Progenitor cell of endocrine pancreas (in vitro differentiated cells): ENCODE measurements at places on chromosomes 6 and 20.

DNA sequence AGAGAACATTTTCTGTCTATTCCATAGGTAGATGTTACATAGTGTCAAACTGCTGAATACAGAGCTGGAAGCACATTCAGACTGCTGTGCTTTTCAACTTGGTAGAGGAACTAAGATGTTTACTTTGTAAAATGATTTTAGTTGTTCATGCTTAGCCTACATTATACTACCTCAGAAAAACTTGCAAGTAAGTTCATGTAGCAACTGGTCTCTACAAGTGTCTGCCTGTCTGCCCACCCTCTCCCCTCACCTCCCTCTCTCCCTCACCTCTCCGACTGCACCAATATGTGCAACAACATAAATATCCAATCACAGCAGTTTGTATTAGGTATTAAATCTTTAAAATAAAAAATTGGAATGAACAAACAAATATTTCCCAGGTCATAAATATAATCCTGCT is 25.3 kb downstream of the ELOVL4 start:
- no peak for DNase-seq

DNA sequence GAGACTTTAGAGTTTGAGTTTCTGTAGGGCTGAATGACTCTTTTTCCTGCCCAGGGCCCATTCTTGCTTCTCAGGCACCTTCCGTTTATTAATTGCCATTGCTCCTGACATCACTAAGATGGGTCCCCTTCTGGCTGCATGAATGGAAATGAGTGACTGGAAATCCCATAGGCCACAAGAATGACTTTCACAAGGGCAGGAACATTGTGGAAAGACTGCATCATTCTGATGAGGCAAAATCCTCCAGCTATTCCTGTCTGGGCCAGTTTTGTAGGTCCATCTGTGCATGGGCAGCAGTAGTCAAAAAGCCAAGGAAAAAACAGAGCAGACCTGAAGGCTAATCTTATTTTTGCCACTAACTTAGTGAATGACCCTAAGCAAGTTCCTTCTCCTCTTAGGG is 19.3 kb downstream of the TMEM74B start:
- DNase-seq = no peak

GRCh38 chr6:157163434-157164159 is 159.7 kb downstream of the TMEM242 start:
- DNase-seq = no peak

GRCh38 chr6:169663468-169663867 is 38.4 kb downstream of the WDR27 start:
- DNase-seq = no peak

DNA sequence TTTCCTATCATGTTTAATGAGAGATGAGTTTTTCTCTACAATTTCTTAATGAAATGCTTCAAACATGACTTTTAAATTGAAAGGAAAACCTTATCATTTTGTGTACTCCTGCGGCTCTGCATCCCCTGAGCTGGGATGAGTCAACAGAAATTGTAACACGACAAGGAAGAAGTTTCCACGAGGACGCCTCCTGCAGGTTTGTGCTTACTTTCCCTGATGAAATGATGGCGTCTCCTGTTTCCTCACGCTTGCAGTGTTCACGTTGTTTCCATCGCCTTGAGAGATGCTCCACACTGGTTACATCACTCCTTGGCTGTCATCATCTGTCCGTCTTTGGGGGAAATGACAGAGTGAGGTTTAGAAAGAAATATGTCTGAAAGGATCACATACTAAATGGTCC is 233.7 kb upstream of the ZFP64 start:
- DNase-seq = no peak

DNA sequence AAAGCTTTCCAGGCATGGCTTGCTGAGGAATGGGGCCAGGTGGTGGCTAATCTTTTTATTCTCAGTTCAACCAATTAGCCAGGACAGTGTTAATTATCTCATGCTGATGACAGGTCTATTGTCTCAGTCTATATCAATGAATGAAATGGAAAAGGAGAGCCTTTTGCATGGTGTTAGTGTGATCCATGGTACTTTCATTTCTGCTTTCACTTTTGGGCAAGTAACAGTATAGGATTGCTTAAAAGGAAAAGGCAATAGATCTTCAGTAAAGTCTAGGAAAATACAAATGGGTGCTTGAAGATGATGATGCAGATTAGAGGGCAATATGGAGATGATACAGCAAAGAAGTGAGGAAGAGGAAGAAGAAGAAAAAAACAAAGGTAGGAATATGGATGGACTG is 430.3 kb downstream of the TFAP2A start:
- no peak for DNase-seq

DNA sequence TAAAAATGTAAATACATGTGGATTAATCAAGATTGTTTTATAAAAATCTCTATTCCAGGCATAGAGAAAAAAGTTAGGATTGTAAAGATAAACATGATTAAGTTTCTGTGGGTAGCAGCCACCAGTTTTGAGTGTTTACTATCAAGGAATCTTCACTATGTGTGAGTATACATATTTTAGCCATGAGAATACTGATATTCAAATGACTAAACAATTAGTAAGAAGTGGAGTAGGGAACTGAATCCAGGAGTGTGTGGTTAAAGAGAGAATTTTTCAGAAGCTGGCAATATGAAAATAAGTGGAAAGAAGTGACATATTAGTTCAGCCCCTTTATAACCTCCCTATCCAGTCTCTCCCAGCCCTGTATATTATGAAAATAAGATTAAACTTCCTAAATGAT is 10.3 kb downstream of the ELOVL2 start:
- no peak for DNase-seq

- DNase-seq = no peak
These were observed 9.5 kb downstream of the RPL10A start for GRCh38 chr6:35477551-35478179.

DNA sequence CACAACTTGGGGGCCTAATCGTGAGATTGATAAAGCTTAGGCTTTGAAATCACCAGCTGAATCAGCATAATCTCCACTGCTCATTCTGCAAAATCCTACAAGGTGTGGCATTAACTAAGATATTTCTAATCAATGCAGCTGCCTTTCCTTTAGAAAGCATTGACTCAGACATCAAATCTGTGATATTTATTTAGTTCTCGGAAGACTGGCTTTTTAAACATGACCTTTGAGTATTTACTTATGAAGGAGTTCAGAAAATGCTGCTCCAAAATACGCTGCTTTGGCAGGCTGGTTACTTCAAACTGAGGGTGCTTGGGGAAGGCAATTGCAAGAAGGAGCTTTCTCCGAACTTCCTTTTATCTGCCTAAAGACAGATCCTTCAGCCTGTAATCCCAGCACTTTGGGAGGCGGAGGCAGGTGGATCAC is 23.7 kb upstream of the FUCA2 start:
- no peak for DNase-seq

- DNase-seq = no peak
These were observed 299.7 kb downstream of the QKI start for GRCh38 chr6:163714179-163714578.

GRCh38 chr20:7985916-7986315 is 33.6 kb downstream of the TMX4 start:
- DNase-seq = no peak

DNA sequence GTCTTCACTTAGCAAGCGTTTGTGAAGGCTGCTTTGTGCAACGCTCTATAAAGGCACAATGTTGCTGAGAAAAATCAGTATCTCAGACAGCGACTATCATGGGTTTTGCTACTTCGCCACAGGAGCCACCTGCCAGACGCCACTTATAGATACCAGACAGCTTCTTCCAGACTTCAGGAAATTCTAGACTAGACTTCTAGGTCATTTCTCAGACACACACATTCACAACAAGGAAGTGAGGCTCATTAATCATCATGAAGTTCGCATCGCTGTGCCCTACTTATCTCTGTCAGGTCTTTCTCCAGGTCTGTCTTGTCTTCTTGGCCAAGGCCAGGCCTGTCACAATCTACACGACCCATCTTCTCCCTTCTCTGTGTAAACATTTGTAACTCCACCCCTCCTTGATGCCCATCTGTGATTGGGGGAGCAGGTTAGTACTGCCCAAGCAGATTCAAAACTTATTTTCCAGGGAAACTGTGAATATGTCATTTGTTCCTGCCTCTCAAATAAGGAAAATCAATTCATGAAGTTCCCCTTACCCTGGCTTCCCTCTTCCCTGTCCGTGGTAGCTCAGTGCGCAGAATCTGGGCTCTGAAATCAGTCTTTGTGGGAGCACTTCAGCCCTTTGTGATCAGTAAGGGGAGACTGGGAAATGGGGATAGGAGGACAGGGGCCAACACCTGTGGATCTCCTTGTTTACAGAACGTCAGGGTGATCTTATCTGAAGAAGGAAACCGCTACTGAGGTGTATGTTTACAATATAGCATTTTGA is 115.5 kb downstream of the TNFAIP3 start:
- no peak for DNase-seq

- DNase-seq = no peak
These were observed 238.7 kb downstream of the TRDN start for GRCh38 chr6:123398072-123398471.

DNA sequence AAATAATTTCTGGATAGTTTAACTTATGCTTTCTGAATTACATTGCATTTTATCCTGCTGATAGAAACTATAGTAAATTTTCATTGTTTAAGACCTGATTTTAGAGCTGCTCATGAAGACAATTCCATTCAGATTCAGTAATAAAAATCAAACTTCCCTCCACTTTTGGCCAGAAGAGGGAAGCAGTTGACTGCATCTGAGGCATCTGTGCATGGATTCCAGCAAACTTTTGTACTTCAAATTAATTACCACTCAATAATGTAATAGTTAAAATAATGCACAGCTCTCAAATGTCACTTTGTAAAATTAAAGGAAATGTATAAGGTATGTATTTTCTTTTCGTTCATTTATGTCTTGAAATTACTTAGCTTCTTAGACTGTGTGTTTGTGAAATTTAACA is 64.2 kb upstream of the SLC35B3 start:
- DNase-seq = no peak

GRCh38 chr6:5425267-5425666 is 164.0 kb downstream of the FARS2 start:
- no peak for DNase-seq

DNA sequence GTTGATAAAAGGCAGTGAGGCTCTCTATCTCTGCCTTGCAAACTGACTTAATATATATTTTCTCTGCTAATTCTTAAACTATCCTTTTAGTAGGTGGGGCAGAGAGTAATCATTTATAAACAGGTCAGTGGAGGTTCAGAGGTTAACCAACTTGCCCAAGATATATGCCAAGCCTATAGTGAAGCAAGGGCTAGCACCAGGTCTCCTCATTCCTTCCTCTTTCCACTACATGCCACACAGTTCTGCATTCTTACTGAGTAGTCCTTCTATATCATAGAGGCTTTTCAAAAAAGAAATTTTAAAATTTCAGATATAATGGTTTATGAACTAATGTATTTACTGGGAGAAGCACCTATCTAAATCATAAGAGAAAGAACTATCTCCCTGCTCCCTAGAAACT is 8.5 kb downstream of the ARG1 start:
- no peak for DNase-seq

- no peak for DNase-seq
These were observed 109.0 kb downstream of the FUT9 start for GRCh38 chr6:96124778-96125177.

DNA sequence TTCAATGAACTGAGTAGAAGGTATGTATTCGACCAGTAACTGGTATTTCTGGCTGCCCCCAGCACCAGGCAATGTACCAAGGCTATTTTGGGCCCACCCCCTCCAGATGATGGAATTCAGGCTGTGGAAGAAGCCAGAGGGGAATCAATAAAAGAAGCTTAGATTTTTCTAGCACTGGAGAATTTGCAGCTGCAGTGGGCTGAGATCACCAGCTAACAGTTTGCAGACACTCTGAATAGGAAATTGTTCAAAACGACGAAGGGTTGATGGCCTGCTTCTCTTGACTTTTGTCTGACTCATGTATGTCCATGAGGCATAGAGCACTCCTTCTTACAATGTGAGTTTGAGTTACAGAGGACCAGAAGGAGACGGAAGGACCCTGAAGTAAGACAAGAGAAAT is 32.4 kb upstream of the FBXO9 start:
- no peak for DNase-seq

DNA sequence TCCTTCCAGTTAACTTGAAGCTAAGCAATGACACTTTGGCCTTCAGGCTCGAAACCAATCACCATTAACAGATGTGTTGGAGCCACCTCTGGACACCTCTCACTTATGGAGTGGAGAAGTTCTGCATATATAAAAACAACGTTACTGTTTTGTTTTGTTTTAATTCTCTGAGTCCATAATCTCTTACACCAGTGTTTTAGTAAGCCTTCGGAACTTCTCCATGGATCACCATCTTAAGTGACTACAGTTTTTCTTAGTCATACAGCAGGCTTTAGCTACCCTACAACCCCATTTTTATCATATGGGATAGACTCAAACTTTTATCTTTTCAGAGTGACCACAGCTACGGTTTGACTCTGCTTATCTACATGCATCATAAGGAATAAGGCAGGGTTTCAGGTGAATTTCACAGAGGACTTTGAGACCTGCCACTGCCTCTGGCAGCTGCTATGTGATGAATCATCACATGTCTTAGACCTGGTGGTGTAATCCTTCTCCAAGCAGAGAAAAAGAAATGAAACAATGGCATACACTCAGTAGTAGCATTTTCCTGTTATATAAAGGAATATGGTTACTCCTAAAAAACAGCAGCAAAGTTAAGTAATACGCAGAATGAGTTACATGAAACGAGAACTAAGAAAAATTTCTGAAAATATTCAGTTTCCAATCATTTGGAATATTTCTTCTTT is 5.5 kb upstream of the HDDC2 start:
- no peak for DNase-seq

DNA sequence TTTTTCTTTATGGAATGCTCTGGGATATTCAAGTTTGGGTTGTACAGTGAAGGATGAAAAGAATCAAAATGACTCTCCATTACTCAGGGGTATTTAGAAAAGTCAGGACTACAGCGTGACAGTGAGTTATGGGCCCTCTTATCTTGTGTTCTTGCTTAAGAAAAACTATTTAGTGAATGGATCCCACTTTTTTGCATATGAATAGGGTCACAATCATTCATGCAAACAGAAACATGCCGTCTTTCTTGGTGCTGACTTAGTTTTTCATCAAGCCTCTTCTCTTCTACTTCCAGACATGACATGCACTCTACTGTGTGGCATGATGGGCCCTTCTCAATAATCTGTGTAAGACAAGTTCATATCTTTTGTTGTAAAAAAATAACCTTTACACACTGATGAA is 488.4 kb upstream of the MMS22L start:
- no peak for DNase-seq
